ENCODE measurements at places on chromosomes 13 and 19. TPM values are rescaled to one million over a fixed set of nuclear protein-coding genes. Genes with fewer than 3 reads are reported as not detected.

The PSG7 gene
- not detected for total RNA-seq

The NLRP9 gene
- not detected for total RNA-seq

The PTGIR gene
- total RNA-seq: 17.2 TPM

The PNMA8A gene
- 1.5 TPM for total RNA-seq

The C1QTNF9 gene
- total RNA-seq: not detected

The ANKRD24 gene
- total RNA-seq: 2.5 TPM

The ISOC2 gene
- 20.5 TPM for total RNA-seq

DNA sequence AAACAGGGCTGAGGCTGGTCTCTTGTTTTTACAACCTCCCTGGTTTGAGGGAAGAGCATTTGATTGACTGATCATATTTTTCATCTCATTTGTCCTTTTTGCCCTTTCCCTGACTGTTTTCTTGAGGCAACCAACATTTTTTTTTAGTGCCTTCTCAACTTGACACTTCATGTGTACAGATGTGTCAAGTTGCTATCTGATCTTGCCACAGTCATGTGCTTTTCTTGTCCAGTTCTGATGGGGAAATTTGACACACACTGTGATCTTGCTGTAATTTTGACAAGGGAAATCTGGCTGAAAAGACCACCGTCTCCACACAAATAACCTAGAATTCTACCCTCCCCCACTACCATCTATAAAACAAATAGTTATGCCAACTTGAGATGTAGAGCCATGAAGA lies 329.6 kb downstream of the KCTD12 start:
- H3K36me3 ChIP-seq: no peaks in the 10 kb centered on the region
- peaks cover 4% of the 10 kb centered on the region for H3K27me3 ChIP-seq
- no peak overlapping the region for H3K27ac ChIP-seq
- DNase-seq: no peak
- H3K4me3 ChIP-seq: no peak overlapping the region
- no peaks in the 10 kb centered on the region for H3K4me1 ChIP-seq

DNA sequence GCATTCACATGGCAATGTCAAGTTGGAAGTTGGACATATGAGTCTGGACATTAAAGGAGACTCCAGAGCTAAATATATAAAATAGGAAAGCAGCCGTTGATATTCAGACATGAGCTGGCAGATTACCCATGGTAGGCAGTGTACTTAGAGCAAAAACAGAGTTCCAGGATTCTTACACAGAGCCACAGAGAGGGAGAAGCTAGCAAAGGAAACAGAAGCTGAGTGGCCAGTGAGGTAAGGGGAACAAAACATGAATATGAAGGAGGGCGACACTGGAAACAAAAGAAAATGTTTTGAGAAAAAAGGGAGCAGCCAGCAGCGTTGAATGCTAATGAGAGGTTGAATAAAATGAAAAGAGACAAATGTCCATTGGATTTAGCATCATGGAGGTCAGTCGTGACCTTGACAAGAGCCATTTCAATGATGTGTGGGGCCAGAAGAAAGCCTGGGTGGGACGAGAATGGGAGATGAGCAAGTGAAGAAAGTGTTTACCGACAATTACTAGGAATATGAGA lies 198.4 kb downstream of the POU4F1 start:
- H3K4me3 ChIP-seq: no peak overlapping the region
- H3K36me3 ChIP-seq: no peaks in the 10 kb centered on the region
- no peak overlapping the region for H3K27ac ChIP-seq
- H3K27me3 ChIP-seq: peaks cover 7% of the 10 kb centered on the region
- no peaks in the 10 kb centered on the region for H3K4me1 ChIP-seq

DNA sequence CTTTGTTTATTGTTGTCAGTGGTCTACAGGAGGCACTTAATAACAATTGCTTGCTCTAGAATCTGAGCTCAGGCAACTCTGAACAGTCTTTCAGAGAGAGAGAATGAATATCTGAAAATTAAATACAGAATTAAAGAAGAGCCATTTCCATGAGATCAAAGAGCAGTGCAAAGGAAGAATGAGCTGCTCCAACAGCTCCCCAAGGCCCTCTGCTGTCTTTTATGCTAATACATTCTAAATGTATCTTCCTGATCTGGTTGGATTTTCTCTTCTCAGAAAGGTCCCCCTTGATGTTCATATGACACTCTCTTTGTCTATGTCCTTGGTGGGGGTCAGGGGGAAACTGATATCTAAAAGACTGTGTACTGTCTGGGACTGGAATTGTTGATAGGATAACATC lies 1029.6 kb downstream of the PCDH9 start:
- H3K4me1 ChIP-seq: no peaks in the 10 kb centered on the region
- H3K4me3 ChIP-seq: no peak overlapping the region
- no peaks in the 10 kb centered on the region for H3K36me3 ChIP-seq
- DNase-seq: no peak
- no peak overlapping the region for H3K27ac ChIP-seq

DNA sequence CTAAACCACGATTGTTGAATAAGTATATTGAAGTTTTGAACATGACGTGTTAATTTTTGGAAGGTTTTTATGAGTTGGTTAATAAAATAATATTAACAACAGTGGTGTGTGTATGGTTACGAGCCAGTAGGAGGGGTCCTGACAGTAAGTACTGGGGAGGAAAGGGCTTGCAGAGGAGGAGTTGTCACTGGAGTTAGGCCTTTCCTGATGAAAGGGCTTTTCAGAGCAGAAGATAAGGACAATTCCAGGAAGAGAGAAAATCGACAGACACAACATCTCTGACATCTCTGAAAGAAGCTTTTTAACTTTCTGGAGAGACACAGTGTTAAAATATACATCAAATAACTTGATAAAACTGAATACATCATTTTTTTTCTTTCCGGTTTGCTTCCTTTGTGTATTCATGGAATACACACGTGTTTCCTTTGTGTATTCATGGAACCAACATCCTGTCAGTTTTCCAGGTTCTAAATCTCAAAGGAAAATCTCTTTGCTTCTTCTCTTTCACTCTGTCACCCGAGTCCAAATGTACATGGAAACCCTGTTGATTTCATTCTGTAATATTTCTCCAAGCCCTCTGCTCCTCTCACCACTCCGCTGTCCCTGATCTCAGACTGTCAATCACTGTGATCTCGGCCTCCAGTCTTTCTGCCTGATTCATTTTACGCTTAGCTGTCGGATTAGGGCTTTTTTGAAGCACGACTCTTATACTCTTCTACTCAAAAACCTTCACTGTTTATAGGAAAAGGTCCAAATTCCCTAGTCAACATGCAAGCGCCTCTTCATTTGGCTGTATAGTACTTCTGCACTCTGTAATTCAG lies 374.4 kb downstream of the DLEU7 start:
- no peaks in the 10 kb centered on the region for H3K36me3 ChIP-seq
- DNase-seq: no peak
- H3K27ac ChIP-seq: no peak overlapping the region
- H3K4me3 ChIP-seq: no peak overlapping the region
- peaks cover 6% of the 10 kb centered on the region for H3K27me3 ChIP-seq
- no peaks in the 10 kb centered on the region for H3K4me1 ChIP-seq

DNA sequence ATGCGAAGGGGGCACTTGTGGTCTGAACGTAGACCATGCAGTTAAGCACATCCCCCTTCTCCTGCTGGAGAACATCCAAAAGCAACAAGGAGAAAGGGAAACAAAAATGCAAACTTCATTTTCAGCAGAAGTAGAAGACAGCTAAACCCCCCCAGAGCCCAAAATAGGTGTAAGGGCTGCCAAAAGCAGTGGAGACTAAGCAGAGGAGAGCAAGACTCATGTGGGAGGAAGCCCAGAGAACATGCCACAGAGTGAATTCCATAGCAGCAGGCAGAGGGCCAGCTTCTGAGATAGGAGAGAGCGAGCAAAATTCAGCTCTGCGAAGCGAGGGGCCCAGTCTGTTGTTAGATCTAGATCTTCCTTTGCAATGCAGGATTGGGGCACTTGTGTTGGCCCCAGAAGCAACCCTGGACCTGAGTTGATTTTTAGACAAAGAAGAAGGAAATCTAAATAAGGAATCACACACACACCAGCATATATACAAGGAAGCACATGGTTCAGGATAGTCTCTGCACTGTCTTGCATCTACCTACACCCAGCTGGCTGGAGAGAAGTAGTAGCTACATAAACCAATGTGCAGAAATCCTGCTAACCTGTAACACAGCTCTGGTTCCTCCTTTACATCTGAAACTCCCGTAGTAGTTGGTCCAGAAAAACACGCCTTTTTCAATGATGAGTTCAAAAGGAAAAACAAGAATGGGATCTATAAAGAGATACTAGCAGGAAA lies 199.6 kb downstream of the SPRY2 start:
- H3K4me3 ChIP-seq: no peak overlapping the region
- no peaks in the 10 kb centered on the region for H3K36me3 ChIP-seq
- DNase-seq: no peak
- no peaks in the 10 kb centered on the region for H3K27me3 ChIP-seq
- no peak overlapping the region for H3K27ac ChIP-seq

GRCh38 chr19:18685597-18686190 lies 2.2 kb downstream of the CRTC1 start:
- H3K27ac ChIP-seq: no peak overlapping the region
- peaks cover 19% of the 10 kb centered on the region for H3K4me1 ChIP-seq
- DNase-seq: no peak
- H3K36me3 ChIP-seq: no peaks in the 10 kb centered on the region
- no peak overlapping the region for H3K4me3 ChIP-seq
- no peaks in the 10 kb centered on the region for H3K27me3 ChIP-seq

GRCh38 chr19:1402411-1403070 lies 1.2 kb upstream of the GAMT start:
- peak overlapping the region; percentile 61 for H3K4me3 ChIP-seq
- peaks cover 15% of the 10 kb centered on the region for H3K4me1 ChIP-seq
- H3K27me3 ChIP-seq: peaks cover 5% of the 10 kb centered on the region
- no peak overlapping the region for H3K27ac ChIP-seq

- peaks cover 35% of the 10 kb centered on the region for H3K36me3 ChIP-seq
- H3K27ac ChIP-seq: no peak overlapping the region
- DNase-seq: no peak
- no peaks in the 10 kb centered on the region for H3K4me1 ChIP-seq
- no peaks in the 10 kb centered on the region for H3K27me3 ChIP-seq
These were observed 129.3 kb downstream of the ATP11A start for GRCh38 chr13:112819111-112819510.
